ENCODE measurements at places on chromosomes 12 and 14.

DNA sequence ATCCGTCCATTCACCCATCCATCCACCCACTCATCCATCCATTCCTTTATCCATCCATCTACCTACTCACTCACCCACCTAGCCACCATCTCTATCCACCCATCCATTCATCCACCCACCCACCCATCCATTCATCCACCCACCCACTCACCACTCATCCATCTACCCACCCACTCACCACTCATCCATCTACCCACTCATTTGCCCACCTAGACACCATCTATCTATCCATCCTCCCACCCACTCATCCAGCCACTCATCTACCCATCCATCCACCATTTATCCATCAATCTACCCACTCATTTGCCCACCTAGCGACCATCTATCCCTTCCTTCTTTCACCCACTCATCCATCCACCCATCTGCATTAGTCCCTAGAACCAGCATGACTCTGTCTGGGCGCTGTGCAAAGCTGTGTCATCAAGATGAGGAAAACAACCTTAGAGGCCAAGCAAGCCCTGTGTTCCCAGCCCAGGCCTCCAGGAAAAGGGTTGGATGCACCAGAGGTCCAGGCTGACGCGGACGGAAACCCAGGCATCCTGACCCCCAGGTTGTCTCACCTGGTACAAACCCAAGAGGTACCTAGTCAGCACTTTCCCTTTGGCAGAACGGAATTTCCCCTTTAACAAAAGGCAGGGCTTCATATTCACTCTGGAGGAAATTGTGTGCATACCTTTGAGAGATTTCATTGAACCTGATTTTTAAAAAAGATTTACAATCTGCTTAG, 73.7 kb downstream of the NOC4L start:
- no peak for DNase-seq

DNA sequence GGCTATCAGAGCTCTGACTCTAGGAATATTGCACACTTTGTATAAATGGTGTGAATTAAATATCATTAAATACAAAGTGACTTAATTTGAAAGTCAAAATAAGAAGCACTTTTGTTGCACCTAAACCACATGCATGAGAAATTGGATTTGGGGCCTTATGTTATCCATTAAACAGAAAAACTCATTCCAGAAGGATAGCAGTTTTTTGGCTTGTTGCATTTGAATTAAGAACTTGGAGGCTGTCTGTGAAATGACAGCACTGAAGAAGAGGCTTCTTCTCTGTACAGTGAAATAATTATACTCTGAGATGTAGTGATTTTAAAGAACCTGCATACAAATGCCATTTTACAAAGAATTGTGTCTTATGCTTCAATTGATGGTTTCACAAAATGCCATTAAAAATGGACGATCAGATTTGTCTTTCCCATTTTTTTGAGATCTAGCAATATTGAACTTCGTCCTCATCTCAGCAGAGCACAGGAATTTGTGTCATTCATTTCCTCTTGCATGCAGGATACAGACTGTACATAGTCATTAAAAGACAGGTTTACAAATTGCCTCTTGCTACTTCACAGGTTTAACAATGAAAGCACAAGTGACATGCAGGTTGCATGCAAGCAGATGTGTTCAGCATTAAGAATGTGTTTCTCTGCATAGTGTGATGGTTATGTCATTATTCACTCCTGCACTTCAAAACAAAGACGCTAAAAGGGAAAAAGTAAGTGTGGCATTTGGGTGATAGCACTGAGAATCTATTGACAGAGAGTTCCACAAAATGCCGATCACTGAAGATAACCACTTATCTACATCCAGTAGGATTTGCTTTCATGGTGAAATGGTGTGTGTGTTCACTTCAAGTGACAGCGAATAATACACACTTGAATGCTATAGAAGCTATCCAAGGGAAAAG, 35.9 kb upstream of the PYGL start:
- DNase-seq: no peak

- DNase-seq: no peak
Measured at GRCh38 chr12:91923864-91924263, 221.8 kb downstream of the BTG1 start.

- DNase-seq: no peak
Measured at GRCh38 chr14:80606347-80606772, 335.2 kb downstream of the CEP128 start.

- no peak for DNase-seq
Measured at GRCh38 chr12:122022393-122023338, 982 bp downstream of the BCL7A start.

DNA sequence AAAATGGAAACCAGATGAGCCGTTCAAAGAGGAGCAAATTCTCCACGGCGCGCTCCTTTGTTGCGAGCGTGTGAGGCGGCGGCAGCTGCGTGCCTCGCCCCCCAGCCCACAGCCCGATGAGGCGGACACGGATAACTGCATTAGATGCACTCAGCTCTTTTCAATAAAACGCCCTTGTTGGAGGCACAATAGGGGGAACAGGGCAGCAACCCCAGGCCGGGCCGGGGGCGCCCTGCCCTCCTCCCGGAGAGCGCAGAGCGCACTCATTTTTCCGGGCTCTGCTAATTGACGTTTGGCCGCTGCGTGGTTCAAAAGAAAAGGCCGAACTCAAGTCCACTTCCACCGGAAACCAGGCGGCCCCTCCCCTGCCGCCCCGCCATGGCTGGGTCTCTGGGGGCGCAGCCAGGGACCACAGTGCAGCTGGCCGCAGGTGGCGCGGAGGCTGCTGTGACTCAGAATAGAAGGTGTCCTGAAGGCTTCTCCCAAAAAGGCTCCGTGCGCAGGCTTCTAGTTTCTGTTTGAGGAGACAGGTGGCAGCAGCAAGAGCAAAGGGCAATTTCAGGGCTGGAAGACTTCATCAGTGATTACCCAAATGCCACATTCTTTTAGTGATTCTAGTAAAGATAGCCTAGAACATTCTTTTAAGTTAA, 29.0 kb upstream of the SMOC1 start:
- DNase-seq: no peak

DNA sequence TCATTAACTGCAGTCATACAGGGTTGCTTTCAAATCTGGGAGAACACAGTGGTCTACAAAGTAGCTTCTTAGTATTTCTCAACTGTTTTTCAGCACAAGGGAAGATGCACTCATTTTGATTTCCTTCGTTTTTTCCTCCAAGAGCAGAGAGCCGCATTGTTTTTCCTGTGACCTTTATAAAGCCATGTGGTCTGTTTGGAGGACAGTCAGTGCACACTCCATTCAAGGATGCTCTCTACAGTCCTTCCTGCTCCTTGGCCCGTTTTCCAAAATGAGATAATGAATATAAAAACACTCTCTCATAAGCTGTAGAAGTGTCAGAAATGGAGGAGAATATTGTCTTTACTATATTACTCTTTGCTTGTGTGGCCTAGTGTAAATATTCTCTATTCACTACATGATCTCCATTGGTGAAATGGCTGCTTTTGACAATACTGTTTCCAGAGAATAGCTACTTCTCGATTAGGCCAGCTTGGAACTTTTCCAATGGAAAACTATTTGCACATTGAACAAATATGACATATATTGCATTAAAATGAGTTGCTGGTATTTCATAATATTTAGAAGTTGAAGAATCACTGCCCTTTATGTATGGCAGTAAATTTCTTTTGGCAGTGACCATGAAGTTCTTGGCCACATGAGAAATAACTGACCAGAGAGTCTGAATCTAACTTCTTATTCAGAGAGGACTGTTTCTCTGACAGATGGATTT, 393.1 kb upstream of the RGS6 start:
- no peak for DNase-seq

- DNase-seq: no peak
Measured at GRCh38 chr12:45435945-45436710, 220.2 kb downstream of the ANO6 start.

Data from left forelimb (tissue), 1 donor.